ENCODE measurements at places on chromosomes 6 and 20.

DNA sequence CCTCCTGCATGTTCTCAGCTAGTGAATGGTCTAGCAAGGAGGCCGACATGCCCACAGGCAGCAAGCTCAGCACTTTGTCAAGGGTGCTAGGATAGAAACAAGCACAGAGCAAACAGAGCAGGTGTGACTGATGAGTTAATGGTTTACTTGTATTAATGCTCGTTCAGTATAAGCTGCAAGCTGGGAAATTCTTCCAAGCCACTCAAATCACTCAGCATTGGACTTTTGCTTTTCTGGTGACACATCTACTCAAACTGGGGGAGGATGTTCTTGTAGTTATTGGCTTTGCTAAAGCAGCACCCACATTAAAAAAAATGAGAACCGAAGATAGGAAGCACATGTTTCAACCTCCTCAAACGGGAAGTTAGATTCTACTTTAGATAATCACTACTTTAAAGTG lies 43.1 kb upstream of the NEDD9 start:
- DNase-seq = no peak

GRCh38 chr20:19493794-19494495 lies 264.1 kb upstream of the RIN2 start:
- no peak for DNase-seq

DNA sequence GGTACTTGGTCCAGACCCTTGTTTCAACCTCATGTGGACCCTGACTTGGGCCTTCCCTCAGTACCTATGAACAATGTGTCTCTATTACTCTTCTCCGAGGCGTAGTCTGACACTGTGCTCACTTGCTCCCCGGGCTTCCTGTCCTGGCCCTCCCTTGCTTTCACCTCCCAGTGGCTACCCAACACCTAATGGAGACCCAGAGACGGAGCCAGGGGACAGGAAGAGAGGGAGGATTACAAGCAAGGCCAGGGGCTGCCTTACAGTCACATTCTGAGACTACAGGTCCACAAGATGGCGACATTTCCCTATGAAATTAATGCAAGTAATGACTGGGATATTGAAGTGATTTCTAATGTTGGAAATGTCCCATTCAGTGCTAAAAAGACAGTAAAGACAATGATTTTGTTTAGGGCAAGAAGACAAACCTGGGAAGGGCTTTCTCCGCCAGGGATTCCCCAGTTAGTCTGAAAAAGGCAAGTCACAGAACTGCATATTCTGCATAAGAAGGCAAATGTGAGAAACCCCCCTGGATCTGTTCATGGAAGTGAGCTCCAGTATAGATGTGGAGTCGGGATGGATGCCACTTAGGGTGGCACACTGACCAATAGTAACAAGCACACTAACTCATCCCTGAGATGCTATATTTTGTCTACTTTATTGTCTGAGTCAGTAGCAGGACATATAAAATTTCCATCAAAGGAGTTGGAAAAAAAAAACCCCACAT lies 44.0 kb upstream of the ZBTB24 start:
- DNase-seq = peak; percentile 60

DNA sequence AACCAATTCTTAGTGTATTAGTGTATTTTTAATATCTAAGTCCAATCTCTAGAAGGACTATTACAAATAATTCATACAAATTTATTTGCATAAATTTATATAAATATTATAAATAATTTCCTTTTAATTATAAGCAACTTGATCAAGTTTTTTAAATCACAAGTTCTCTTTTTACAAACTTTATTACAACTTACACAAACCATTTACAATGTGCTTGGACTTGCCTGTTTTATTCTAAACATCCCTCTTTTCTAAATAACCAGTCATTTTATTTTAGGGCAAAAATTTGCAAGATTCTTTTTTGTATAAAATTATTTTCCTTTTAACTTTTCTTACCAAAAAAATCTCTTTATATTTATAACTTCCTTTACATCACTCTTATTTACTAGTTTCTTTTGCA lies 83.5 kb upstream of the SYNCRIP start:
- no peak for DNase-seq

DNA sequence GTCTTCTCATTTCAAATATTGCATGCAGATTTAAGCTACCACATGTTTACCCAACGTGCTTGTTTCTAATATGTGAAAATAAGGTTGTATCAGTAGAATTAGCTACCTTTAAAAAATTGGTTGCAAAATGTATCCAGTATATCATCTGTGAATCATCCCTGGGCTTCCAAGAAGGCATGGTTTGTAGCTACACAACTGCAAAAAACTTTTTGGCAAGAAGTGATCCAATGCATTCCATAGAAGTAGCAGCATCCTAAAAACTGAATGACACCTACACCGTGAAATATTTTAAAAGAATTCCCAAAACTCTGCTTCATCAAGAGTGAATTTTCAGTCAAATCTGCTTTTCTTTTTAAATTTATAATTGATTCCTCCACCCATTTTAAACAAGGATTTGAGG lies 89.1 kb downstream of the AIG1 start:
- no peak for DNase-seq

GRCh38 chr6:3176562-3177355 lies 19.4 kb upstream of the TUBB2A start:
- no peak for DNase-seq

DNA sequence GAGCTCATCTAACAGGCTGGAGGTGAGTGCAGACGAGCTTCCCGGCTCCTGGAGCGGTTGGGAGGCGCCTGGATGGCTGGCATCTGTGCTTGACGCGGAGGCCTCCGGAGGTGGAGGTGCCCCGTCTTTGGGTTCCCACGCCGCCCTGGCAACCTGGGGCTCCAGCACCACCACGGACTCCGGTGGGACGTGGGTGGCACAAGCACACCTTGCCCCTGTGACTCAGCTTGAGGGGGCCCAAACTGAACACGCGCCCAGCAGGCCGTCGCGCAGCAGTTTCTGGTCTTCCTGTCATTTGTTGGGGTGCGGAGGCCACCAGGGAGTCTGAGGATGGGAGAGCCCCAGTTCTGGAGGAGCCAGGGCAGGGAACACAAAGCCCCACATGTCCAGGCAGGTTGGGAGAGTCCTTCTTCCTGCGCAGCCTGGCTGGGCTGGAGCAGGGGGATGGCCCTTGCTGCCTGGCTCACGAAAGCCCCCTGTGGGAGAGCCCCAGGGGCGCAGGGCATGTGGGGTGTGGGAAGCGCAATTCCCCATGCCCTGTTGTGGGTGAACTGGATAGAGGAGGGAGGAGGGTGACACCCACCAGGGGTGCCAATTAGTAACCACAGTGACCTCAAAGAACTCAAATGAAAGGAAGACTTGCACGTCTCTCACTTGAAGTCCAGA lies 1378.6 kb upstream of the DEFB115 start:
- DNase-seq = no peak

- DNase-seq = no peak
Observed at GRCh38 chr6:149482545-149483333, 2.1 kb downstream of the ZC3H12D start.

DNA sequence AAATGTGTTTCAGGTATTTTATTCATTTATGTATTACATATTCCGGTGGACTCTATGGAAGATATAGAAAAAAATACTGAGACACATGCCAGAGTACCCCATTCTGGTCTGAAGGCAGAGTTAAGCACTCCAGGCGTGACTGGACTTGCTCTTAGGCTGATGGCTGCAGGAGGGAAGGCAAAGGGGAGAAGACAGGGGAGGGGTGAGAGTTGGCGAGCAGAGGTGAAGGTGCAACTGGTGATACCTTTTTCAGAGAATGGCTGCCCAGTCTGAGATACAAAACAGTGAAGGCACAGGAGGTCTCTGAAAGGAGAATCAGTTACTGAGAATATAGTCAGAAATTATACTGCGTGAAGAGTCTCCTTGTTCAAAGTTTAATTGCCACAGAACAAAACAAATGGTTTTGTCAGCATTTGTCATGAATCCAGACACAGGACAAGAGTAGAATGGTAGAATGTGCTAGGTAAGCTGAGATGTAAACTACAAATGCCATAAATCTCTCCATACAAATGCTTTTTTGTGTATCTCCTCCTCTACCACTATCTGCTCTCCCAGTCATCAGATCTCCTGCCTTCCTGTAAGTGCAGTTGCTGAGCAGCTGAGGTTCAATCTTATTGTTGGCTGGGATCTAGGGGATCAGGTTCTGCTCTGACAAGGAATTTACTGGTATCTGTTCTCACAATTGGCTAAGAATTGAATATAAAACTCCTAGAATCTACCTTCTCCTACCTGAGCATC lies 104.2 kb upstream of the DST start:
- DNase-seq = no peak

DNA sequence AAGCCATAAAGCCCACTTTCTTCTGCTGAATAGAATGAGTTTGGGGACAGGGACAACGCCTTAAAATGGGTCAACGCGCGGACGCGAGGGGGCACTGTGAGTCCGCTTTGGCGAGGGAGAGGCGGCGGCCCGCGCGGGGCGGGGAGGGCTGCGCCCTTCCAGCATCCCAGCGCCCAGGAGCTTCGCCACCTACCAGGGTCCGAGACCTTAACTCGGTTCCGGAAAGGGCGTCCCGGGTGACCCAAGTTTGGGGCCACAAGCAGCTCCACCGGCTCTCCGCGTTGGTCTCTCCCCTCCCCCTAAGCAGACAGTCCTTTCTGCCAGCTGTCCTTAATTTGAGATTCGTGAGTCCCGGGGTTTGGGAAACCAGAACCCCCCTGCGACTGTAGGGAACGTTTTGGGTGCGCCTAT lies 1.8 kb upstream of the SAMD5 start:
- DNase-seq = peak; percentile 65

DNA sequence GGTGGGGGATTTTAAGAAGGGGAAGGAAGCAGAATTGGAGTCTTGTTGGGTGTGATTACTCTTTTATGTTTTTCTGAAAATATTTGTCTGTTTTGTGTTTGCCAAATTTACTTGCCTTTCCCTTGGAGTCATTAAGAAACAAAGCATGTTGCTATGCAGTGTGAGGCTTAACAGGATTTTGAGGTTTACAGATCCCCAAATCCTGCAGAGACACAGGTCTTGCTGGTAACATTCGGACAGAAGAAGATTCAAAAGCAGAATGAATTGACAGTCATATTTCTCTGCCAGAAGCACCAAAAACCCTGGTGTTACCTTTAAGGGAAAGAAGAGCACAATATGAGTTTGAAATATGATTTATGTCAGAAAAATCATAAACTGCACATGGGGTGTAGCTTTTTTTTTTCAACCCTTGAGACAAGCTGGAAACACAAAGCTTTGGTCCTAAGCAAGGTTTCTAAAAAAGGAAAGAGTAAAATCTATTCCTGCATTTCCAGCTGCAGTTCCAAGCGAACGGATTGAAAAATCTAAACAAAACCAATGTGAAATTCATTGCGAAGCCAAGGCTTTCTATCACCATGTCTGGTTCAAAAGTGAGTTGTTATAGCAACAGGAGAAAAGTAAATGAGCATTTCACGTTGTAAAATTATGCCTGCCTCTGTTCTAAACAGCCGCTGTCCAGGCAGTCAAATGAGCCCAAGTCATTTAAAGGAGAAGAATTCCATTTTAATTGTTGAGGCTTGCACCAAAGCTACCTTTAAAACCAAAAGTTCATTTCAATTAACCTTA lies 358.9 kb upstream of the SASH1 start:
- no peak for DNase-seq

All from prostate gland (tissue), 2 donors.